Bronchial epithelial cell (primary cell): ENCODE measurements at places on chromosomes 7 and 10.
A peak's percentile ranks its signal among the peaks of the same experiment; 100 is the strongest.

- peak; percentile 24 for DNase-seq
Measured at GRCh38 chr10:86693721-86694369, 25.5 kb downstream of the LDB3 start.

- no peak for DNase-seq
Measured at GRCh38 chr7:108263425-108263824, 133.3 kb upstream of the LAMB4 start.

DNA sequence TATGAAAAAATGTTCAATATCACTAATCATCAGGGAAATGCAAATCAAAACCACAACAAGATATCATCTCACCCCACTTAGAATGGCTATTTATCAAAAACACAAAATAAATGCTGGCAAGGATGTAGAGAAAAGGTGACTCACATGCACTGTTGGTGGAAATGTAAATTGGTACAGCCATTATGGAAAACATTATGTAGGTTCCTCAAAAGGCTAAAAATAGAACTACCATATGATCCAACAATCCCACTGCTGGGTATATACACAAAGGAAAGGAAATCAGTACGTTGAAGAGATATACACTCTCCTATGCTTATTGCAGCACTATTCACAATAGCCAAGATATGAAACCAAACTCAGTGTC is 50.2 kb downstream of the CDK1 start:
- DNase-seq = peak; percentile 33

DNA sequence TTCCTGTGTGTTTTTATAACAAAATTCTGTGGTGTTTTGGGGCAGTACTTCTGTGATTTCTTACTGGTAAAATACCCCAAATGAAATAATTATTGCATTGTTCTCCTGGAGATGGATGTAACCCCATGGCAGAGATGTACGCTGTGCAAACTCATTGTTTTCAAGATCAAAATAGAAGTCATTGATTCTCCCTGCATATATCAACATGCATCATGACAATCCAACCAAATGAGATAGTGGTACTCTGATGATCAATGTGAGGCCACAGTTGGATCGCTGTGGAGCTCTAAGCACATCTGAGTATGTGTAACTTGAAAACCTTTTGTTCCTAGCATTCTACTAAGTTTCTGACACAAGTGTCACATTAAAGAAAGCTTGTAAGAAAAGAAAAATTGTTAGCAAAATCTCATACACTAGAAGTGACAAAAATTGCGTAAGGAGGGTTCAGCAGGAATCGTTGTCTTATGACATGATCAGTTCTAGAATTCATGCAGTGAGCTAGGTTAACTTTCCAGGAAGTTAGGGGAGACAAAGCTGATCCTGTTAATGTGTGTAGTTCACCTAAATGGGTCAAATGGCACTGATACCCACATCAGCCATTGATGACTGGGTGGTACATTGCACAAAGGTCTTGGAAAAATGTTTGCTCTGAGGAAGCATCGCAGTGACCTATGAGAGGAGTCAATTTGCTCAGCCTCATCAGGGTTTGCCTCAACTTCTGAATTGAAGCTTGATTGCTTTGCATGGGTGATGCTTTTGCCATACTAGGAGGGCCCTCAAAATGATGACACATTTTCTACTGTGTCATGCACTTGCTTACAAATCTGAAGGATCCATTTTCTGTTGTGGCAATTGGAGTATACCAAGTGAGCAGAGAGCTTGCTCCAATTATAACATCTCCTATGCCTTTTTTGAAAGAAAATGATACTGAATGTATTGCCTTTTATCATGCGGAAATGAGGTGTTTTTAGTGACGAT is 145.1 kb downstream of the PLXDC2 start:
- no peak for DNase-seq

DNA sequence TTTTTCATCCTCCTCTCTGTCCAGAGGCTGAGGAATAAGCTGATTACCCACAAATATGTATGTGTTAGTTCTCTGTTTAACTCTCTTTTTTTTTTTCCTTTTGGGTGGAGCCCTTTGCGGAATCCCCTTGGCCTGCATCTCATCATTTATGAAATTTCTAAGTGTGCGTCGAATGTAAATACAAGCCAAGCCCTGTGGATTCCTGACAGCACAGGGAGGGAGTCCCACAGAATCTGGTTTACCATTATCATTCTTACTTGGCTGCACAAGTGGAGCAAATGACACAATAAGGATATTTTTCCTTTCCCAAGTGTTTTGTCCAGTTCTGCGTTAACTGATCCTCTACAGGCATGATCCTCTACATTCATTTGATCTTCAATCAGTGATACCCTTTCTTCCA is 11.4 kb downstream of the STK31 start:
- no peak for DNase-seq

GRCh38 chr7:117493460-117493859 is 13.6 kb downstream of the CFTR start:
- no peak for DNase-seq

GRCh38 chr10:80156216-80156615 is 23.7 kb downstream of the PLAC9 start:
- DNase-seq = no peak

- DNase-seq = no peak
Measured at GRCh38 chr10:100586959-100587358, 51.2 kb downstream of the HIF1AN start.

DNA sequence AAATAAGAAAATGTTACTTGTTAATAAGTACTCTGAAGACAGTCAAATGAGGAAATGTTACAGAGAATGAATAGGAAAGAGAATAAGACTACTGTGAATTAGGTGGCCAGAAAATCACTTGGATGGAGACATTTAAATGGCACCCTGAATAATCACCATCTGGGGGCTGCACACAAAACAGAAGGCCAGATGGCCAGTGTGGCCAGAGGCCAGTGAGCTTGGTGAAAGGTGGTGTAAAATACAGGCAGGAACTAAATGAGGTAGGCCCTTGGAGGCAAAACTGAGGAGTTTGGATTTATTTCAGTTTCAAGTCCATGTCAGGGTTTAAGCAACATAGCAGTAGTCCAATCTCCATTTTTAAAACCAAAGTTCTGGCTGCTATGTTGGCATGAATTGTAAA is 126.7 kb downstream of the TSPAN12 start:
- no peak for DNase-seq

GRCh38 chr10:101367569-101368453 is 13.8 kb downstream of the BTRC start:
- peak; percentile 99 for DNase-seq

GRCh38 chr7:52410032-52410431 is 625.4 kb upstream of the POM121L12 start:
- peak; percentile 12 for DNase-seq

GRCh38 chr10:62023329-62023728 is 121.8 kb downstream of the ARID5B start:
- DNase-seq = no peak

GRCh38 chr7:87215046-87215445 is 4.5 kb downstream of the TMEM243 start:
- no peak for DNase-seq

- no peak for DNase-seq
Measured at GRCh38 chr7:137094-137891, 55.1 kb upstream of the FAM20C start.

- DNase-seq = no peak
Measured at GRCh38 chr7:65927489-65928448, 54.2 kb downstream of the GUSB start.

DNA sequence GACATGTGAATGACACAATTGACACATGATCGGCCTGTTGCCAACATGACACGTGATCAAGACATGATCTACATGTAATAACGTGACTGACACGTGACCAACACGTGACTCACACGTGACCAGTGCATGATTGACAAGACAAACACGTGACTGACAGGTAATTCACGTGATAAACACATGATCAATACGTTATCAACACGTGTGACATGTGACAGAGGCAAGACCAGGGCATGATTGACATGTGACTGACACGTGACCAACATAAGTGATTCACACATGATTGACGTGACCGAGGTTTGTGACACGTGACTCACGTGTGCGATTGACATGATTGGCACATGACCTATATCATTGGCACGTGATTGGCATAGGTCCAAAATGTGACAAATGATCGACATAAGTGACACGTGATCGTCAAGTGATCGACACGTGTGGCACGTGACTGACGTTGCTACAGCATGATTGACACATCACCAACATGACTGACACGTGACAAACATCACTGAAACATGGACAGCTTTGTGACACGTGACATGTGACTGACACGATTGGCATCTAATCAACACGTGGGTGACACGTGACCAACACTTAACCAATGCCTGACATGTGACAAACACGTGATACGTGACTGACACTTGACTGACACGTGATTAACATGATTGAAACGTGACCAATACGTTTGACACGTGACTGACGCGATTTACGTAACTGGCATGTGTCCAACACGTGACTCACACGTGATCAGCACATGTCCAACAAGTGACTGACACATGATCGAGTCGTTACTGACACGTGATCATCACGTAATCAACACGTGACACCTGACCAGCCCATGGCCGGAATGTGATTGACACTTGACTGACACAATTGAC is 23.0 kb downstream of the CRPPA start:
- no peak for DNase-seq

- DNase-seq = peak; percentile 83
Measured at GRCh38 chr10:19592276-19592675, 224.0 kb upstream of the PLXDC2 start.

DNA sequence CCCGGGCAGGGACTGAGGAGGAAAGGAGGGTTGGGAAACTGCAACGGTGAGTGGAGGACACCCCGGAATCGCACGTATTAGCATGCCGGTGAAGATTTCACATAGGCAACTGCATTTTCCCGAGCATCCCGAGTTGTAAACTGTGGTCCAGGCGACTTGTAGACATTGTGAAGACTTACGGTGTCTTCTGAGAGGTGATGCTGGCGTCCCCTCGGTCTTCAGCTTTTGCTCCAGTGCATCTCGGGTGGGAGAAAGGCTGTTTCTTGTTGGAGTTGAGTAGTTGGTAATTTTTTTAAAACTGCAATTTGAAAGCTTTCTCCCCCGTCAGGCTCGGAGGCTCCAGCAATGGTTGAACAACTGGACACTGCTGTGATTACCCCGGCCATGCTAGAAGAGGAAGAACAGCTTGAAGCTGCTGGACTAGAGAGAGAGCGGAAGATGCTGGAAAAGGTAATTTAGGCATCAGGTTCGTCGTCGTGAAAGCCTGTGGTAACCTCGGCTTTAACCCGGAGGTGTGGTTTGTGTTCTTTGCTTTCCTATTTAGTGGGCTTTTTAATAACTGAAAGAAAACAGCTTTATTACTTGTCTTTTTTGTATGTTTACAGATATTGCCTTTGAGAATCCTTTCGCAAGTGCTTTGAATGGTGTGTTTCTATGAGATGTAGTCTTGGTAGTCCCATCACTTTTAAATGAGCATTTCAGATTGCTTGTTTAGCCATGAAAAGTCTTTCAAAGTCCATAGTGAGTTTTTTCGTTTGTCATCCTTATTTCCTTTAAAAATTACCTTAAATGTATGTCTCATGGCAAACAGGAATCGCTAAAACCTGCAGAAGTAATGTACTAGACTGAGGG is 687 bp downstream of the HELLS start:
- DNase-seq = peak; percentile 30

DNA sequence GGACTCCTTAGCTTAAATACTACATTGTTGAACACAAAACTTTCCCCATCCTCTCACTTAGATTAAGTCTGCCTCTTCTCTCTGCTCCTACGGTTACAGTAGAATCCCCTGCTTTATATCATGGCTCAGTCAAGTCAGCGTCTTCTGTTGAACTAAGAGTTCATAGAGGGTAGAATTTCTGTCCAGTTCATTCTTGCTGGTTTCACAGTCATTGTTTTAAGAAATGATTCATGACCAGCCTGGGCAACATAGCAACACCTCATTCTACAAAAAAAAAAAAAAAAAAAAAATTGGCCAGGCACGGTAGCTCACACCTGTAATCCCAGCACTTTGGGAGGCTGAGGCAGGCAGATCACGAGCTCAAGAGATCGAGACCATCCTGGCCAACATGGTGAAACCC is 3.7 kb upstream of the ZFYVE27 start:
- DNase-seq = peak; percentile 88

DNA sequence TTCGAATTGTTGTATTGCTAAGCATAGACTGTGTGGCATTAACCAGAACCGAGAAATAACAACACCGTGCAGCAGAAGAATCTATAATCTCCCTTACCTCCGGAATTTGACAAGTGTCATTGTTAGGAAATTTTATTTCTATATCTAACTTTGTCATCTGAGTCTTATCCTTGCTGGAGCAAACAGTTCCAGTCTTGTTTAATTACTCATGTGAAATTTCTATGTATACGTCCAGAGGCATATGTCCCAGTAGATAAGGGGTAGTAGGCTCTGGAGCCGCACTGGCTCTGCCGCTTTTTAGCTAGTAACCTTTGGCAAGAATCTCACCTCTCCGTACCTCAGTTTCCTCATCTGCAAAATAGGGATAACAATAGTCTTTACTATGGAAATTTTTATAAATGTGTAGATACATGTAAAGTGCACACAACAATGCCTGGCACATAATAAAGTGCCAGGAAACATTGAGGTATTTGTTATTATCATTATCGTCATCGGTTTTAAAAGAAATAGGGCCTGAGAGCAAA is 228.6 kb downstream of the VTI1A start:
- DNase-seq = no peak

GRCh38 chr10:78894841-78895195 is 173.9 kb upstream of the ZMIZ1 start:
- peak; percentile 23 for DNase-seq

- DNase-seq = peak; percentile 42
Measured at GRCh38 chr7:108347616-108348015, 108.6 kb downstream of the NRCAM start.

DNA sequence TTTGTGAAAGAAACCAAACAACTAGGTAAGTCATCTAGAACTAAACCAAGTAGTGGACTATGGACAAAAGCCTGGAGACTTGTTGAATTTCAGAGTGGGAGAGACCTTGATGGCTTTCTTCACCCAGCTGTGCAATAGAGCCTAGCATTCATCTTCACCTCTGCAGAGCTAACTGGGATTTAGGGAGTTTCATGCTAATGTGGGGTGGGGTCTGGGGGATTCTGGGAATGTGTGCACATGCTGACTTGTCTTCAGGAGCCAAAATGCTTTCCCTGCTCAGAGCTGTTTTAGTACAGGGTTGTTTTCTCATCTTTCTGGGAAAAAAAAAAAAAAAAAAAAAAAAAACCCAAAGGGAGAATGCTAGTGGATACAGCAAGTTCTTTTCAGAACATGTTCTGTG is 81.3 kb upstream of the ARHGAP21 start:
- DNase-seq = no peak

DNA sequence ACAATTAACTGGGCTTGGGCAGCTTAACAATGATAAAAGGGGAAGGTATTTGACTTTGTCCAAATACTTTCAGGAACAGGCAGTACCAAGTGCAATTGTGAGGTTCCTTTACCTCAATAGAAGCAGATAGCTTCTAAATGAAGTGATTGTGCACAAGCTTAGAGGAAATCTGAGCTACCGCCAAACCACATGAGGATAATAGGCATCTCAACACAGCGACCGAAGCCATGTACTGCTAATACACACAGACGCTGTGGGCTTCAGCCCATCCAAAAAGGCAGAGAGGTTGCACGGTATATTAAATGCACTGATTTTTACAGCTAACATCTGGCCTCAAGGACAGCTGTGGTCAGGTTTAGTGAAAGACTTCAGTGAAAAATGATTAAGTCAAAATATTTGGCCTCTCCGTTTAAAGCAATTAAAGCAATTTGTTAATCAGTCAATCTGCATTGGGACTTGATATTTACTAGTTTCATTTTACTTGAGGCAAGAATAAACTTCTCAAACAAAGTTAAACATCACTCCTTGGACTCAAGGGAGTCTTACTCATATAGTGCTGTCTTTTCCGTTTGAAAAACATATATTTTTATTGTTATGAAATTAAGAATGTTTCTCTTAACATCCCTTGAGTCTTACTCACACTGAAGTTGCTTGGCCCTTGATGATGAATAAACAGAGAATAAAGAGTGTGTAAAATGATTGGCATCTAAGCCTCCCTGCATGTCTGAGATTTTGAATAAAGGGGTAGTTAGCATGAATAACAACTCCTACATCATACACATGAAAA is 306.3 kb downstream of the C7orf25 start:
- peak; percentile 47 for DNase-seq
